ENCODE measurements at places on chromosomes 6 and 20. TPM values are rescaled to one million over a fixed set of nuclear protein-coding genes. Genes with fewer than 3 reads are reported as not detected.
A peak's percentile ranks its signal among the peaks of the same experiment; 100 is the strongest.

GRCh38 chr6:33450434-33450833 is 3.9 kb upstream of the ZBTB9 start:
- no peak for DNase-seq

GRCh38 chr6:30325873-30326525 is 728 bp upstream of the TRIM39 start:
- DNase-seq: peak; percentile 72

DNA sequence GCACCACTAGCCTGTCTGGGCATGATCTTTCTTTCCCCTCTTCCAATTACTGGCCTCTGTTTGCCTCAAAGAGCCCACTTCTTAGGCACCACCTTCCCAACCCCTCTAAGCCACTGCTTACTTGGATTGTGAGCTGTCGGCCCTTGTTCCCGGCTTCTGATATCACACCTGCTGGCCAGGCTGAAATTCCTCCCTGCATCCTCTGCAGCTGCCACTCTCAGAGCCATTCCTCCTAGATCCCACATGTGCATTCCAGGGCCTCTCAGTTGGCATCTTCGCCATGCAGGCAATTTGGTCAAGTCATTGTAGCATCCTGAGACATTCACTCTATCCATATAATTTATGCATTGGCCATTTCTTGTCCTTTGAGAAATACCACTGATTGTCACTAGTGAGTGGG is 135.9 kb downstream of the OLIG3 start:
- DNase-seq: no peak

The MTCH1 gene
- 220 TPM for total RNA-seq

The ADNP gene
- total RNA-seq: 30.3 TPM

GRCh38 chr6:6875818-6876470 is 231.8 kb upstream of the RREB1 start:
- no peak for DNase-seq

DNA sequence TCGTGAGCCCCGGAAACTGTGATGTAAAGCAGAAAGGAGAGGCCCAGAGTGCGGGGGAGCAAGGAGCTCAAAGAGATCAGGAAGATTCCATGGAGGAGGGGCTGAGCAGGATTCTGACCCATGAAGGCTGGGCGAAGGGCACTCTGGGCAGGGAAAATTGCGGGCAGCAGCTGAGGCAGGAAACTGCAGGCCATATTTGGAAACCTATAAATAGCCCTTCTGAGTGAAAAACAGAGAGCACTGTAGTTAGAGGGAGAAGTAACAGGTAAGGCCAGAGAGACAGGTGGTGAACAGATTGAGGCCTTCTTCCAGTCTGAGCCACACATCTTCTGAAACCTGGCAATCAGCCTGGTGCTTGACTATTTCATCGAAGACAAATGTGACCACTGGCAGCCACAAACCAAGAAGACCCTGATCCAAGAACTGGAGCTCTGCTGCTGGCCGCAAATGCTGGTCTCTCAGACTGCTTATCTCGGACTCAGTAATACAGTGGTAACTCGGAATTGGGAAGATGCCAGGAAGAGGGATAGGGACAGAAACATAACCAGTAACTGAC is 14.1 kb upstream of the BEND3 start:
- DNase-seq: no peak

GRCh38 chr6:12007887-12008286 is 4.2 kb upstream of the HIVEP1 start:
- DNase-seq: no peak

The RWDD1 gene
- 72.6 TPM for total RNA-seq

DNA sequence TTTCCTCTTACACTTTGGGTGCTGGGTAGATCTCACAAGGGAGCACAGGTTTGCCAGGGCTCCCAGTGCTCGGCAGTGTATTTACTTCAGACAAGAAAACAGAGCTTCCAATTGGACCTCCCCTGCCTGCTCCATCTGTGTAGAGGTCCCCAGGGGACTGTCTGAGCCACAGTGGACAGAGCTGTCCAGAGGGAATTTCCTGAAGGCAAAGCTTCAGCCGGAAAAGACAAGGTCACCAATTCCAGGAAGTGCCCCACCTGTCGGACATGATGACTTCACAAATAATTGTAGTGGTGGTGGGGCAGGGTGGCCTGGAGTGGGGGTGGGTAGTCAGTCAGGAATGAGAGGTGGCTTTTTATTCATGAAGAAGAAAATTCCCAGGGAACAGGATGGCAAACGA is 18.6 kb downstream of the ADGRF5 start:
- DNase-seq: no peak

- DNase-seq: no peak
Measured at GRCh38 chr20:60057123-60057865, 99.1 kb downstream of the CDH26 start.

GRCh38 chr6:125611573-125612344 is 137.7 kb upstream of the HEY2 start:
- no peak for DNase-seq

GRCh38 chr6:15386756-15387112 is 140.9 kb downstream of the JARID2 start:
- DNase-seq: no peak

The ZBTB46 gene
- total RNA-seq: 13.8 TPM

The EFHC1 gene
- 4.8 TPM for total RNA-seq

The LAMA5 gene
- 89.3 TPM for total RNA-seq

The SIRPD gene
- total RNA-seq: not detected

DNA sequence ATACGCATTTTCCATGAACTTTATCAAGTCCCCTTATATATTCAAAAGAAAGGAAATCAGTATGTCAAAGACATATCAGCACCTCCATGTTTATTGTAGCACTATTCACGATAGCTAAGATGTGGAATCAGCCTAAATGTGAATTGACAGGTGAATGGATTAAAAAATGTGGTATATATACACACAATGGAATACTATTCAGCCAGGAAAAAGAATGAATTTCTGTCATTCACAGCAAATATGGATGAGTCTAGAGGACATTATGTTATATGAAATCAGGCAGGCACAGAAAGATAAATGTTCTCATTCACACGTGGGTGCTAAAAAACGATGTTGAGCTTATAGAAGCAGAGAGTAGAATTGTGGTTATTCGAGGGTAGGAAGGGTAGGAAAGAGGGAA is 5.3 kb downstream of the FIG4 start:
- no peak for DNase-seq

The AHI1 gene
- total RNA-seq: 9.2 TPM

The LINC00237 gene
- total RNA-seq: not detected

DNA sequence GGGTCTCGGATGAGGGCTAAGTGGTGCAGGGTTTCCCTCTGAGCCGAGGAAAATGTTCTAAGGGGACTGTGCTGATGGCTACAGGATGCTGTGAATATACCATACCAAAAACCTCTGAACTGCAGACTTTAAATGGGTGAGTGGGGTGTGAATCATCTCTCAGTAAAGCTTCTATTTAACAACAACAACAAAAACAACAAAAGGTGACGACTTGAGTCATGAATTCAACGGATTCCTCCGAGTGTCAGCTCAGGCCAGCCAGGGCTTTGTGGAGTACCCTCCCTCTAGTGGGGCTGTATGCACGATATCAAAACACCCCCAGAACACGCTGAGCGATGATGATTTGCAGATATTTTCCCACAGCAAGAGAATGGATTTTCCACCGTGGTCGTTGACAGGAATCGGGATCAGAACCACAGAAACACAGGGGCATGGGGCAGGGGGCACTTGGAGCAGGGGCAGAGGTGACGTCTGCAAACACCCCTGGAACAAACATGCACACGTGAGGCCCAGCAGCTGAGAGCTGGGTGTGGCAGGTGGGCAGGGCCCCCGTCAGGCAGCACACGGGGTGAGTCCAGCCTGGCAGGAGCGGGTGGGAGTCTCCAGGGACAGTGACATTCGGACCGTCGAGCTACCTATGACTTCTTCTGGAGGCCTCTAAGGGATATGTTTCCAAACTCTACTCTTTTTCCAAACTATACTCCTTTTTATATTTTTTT is 38.6 kb downstream of the SLC2A4RG start:
- DNase-seq: no peak

The SERINC3 gene
- total RNA-seq: 82.4 TPM

DNA sequence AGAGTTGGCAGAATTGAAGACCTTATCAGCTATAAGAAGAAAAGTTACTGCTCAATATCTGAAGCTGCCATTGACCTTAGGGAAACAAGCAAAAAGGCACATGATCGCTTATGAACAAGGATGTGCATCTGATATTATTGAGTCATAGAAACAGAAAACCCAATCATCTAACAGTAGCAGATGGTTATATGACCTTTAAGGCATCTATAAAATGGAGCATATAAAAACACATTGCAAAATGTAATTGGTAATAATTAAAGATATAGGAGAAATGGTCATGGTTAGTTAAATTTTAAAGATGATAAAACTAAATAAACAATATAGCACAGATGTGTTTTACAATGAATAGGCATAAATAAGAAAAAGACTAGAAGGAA is 260.1 kb upstream of the TAB2 start:
- no peak for DNase-seq

The SLC44A4 gene
- total RNA-seq: not detected

DNA sequence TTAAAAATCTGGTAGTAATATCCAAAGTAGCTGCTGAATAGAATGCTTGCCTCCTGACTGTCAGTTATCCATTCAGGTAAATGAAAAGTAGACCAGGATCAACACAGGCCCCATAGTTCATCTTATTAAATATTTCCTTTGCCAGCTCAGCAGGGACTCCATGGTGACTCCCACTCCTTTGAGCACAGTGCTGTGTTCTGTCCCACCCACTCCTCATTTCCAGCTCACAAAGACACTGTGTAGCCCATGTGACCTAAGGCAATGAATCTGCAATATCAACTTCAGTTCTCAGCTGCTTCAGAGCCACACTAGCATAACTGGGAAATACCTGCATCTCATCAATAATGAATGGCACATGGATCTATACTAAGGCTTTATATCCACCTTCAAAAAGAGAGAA is 189.5 kb upstream of the MANEA start:
- DNase-seq: no peak

GRCh38 chr20:44123874-44124535 is 63.0 kb downstream of the JPH2 start:
- no peak for DNase-seq

All from Right ventricle myocardium inferior (tissue), 1 donor.